Fibroblast of skin of back (primary cell): ENCODE measurements at places on chromosomes 13 and 19.
A peak's percentile ranks its signal among the peaks of the same experiment; 100 is the strongest.

- peak; percentile 63 for DNase-seq
These were observed at the start of gene TNPO2 for GRCh38 chr19:12723641-12724426. TNPO2 (minus strand) TSS chr19:12723932; CDS start chr19:12720977, 2,955 bp downstream.

DNA sequence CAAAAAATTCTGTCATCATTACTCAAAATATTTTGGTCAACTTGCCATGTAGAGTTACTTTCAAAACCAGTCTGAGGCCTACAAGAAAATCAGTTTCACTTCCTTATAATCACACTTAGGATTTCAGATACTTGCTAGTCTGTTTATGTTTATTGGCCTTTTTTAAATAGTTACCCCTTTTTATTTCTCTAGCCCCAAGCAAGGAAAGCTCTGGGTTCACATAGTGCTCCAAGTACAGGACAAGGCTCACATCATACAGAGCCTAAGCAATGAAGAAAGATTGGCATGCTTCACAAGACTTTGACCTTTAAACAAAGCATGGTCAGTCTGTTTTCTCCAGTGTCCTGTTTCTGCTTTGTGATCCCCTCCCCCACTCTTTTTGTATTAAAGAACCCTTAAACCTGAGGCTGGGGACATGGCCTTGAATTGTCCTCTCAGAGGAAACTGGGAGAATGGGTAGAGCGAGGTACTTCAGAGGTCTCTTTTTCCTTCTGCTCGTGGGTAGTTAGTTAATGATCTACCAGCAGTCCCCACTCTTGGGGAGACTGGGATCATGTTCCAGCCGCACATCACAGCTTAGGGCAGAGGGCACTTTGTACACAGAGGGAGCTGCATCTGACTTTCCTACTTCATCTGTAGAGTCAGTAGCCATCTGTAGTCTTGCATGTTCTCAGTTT, 30.7 kb downstream of the CEACAM1 start:
- DNase-seq, result no peak

GRCh38 chr13:27425158-27425917, 919 bp downstream of the GTF3A start:
- no peak for DNase-seq

GRCh38 chr19:51398096-51398704, 7.8 kb upstream of the C19orf84 start:
- peak; percentile 23 for DNase-seq

DNA sequence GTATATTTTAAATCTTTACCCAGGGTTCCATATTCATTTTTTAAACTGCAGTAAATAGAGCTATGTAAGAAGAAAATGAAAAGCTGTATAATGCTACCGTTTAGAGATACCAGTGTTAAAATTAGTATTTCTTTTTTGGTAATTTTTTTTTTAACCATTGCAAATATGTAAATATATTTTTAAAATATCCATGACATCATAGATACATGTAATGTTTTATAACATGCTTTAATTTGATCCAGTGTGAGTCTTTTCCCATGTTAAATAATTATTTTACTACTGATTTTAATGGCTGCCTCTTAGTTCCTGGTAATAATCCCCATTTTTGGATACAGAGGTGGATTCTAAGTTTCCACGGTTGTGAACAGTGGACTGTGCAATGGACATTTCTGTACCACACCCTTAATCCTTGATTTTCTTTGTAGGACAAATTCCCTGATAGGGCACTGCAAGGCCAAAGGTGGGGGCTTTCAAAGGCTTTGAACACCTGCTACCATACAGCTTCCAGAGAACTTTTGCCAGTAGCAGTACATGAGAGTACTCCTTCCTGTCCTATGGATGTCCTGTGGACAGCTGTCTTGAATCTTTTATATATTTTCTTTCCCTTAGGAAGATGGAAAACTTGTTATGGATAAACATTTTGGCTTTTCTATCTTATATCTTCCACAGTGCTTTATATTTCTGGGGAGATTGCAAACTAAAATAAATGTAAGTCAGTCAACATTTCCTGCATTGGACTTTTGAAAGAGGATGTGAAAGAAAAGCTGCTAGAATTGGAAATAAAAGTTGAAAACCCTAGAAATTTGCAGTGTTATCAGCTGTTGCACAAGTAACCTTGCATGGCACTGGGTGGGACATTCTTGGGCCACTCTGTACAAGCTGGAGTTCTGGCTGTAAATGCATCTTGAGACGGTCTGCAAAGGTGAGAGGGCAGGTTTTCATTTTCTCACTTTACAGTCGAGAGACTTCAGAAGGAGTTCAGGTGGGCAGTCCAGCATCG, 46.8 kb downstream of the ARHGEF7 start:
- DNase-seq, result no peak

DNA sequence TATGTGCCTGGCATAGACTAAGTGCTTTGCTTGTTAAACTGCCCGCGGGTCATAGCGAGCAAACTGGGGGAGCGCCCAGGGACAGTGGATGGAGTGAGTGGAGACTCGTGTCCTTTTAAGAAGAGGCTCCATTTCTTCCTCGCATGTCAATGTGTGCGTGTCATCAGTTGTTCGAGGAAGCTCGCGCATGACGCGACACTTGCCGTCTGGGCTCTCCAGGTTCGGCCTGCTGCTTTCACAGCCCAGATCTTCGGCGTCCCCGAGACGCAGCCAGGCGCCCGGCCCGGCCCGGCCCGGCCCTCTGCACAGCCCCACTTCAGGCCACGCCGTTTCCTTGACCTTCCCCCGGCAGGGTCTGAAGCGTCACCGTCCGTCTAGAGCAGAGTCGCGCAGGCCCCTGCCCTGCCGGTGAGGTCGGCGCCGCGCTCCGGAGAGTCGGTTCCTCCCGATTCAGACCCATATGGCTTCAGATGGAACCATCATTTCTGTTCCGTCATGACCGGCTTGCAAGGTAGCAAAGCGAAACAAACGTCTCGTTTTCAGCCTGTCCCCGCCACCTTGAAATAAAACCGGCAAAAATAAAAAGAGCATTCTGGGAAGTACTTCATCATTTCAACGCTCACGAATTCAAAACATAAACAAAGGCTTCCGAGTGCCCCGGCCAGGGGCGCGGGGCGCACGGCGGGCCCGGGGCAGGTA, 599 bp upstream of the ARHGEF7 start:
- DNase-seq, result peak; percentile 52

GRCh38 chr19:50001775-50002174, 23.4 kb downstream of the VRK3 start:
- DNase-seq, result no peak

- DNase-seq, result peak; percentile 30
These were observed 28.5 kb upstream of the RBM26 start for GRCh38 chr13:79434556-79434955.
